Liver (tissue), 10 donors: ENCODE measurements at places on chromosomes 16 and 17. TPM values are rescaled to one million over a fixed set of nuclear protein-coding genes. Genes with fewer than 3 reads are reported as not detected.

Gene FN3KRP
- polyA plus RNA-seq: 10.9 TPM

Gene YBX2
- polyA plus RNA-seq: 0.53 TPM

Gene GP1BA
- 0.18 TPM for polyA plus RNA-seq

Gene KRT40
- polyA plus RNA-seq: not detected

Gene LRRC75A
- polyA plus RNA-seq: 0.08 TPM

Gene MATCAP1
- polyA plus RNA-seq: 3.8 TPM
